ENCODE measurements at places on chromosomes 6 and 20.

GRCh38 chr6:100475554-100476320 is 11.0 kb upstream of the SIM1 start:
- no peak for DNase-seq

DNA sequence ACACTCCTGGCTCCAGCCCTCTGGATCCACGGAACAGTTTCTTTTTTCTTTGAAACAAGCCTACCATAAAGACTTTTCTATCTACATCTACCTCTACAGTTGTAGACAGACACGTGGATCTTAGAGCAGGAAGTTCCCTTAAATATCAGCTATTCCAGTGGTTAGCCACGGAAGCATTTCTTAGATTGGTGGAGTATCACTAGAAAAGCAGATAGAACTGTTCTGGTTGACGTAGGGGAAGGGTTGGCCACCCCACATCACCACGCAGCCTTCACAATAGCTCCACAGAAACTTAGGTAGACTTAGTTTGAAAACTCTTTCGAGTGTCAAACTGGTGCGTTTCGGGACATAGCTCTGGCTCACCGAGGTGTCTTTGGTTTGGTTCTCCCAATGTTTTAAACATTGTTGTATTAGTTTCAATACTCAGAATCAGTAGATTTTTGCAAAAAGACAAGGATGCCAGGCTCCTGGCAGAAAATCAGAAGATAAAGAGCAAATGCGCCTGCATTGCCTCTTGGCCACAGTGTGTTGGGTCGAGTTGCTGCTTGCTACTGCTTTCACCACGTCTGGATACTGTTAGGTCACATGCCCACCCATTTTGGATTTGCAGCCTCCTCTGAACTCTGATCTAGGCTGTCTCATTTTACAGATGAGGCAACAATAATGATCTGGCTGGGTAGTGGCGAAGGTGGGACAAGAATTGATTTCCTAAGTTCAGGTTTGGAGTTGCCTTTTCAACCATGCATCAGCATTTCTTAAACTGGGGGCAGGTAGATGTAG is 71.5 kb upstream of the DTNBP1 start:
- no peak for DNase-seq

GRCh38 chr20:22732751-22733150 is 148.4 kb upstream of the FOXA2 start:
- no peak for DNase-seq

DNA sequence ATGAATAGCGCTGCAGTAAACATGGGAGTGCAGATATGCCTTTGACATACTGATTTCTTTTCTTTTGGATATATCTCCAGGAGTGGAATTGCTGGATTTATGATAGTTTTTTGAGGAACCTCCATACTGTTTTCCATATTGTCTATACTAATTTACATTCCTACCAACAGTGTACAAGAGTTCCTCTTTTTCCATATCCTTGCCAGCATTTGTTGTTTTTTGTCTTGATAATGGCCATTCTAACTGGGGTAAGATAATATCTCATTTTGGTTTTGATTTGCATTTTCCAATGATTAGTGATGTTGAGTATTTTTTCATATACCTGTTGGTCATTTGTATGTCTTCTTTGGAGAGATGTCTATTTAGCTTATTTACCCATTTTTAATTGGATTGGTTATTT is 3.3 kb downstream of the SYCP2L start:
- no peak for DNase-seq

DNA sequence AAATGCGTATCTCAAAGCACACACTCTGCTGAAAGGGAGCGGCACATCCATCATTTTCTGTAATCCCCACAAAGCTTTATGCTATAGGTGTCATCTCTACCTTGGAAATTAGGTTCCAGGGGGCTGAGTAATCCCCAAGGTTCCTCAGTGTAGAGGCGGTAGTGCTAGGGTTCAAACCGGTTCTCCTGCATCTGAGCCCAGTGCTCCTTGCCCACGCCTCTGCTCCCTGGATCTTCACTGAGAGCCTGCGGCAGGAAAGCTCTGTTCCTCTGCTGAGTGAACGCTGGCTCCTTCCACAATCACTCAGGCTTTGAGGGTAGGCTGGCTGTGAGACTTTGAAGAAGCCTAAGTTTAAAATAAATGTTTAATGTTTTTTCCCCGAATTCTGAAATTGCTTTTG is 24.9 kb downstream of the SLC22A23 start:
- DNase-seq: no peak

Measured in KG1 (cell line).